ENCODE measurements at places on chromosomes 3 and 15.

DNA sequence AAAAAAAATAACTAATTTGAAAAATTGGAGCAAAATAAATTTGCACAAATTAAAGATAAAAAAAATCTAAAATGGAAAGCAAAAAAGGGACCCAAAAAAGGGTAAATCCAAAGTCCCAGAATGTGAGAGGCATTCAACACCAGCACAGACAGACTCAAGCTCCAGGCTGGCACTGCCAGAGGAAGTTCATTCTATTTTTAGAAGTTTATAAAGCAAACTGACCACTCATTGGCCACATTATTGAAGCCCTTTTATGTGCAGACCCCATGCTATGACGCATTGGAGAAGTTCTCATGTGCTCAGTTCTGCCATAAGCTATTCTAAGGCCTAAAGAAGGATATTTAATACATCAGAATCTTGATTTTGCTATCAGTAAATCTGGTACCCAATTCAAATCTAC lies 17.6 kb upstream of the BOC start:
- no peak for DNase-seq

- no peak for DNase-seq
Measured at GRCh38 chr3:118666-119065, 77.9 kb upstream of the CHL1 start.

DNA sequence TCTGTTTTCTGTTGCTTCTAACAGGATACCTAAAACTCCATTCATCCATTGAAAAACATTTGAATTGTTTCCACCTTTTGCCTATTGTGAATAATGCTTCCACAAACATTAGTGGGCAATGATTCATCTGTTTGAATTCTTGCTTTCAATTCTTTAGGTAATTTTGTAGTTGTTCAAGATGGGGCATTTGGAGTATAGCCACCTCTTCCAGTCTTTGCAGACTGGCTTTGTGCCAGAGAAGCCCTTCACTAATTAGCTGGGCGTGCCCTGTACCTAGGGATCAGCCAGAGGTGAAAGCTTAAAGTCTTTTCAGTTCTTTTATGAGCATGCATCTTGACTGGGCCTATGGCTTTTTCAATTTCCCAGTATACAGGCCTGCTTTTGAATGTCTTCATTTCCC lies 10.9 kb downstream of the RTP1 start:
- DNase-seq: no peak

DNA sequence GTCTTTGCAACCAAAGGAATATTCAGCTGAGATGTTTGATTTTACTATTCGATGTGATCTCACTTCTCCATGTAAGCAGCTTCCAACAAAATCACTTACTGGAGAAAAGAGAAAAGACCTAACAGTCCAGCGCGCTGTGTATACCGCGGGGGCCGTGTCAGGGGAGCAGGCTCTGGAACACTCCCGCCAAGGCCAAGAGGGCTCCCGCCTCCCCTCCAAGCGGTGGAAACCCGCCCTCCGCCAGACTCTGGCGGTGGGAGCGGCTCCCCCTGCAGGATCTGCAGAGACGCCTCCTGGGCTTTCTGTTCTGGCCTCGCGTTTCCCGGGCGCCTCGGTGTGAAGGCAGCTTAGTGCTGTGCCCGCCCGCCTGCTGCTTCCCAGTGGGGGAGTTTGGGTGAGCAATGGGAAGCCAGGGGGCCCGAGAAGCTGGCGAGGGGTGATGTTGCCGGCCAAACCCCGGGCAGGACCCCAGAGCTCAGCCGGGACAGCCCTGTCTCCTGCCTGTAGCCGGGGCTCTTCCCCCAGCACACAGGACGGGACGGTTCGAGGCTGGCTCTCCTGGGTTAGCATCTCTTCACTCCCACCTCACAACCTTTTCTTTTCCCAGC lies 36.3 kb downstream of the CHST14 start:
- DNase-seq: peak; percentile 70

DNA sequence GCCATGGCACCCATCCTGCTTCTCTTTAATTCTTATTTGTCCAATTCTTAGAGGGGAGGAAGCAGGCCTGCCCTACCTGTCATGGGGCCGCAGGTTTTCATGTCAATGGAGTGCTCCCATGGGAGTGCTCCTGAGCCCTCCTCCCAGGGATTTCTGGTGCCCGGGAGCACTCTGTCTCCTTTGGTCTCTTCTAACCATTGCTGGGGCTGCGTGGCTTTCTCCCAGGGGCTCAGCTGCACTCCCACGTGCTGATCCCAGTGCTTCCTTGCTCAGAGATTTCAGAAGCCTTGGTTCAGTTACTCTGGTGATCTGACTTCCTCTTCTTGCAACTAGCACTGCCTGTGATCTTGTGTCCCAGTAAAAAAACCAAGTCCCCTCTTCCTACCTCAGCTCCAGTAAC lies 68.0 kb upstream of the ARL8B start:
- DNase-seq: no peak

GRCh38 chr3:127859730-127860129 lies 37.4 kb upstream of the MGLL start:
- DNase-seq: no peak

DNA sequence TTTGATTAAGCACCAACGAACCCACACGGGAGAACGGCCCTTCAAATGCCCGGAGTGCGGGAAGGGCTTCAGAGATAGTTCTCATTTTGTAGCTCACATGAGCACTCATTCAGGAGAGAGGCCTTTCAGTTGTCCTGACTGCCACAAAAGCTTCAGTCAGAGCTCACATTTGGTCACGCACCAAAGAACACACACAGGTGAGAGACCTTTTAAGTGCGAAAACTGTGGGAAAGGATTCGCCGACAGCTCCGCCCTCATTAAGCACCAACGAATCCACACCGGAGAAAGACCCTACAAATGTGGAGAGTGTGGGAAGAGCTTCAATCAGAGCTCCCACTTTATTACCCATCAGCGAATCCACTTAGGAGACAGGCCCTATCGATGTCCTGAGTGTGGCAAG lies 8.7 kb downstream of the ZNF774 start:
- DNase-seq: no peak

GRCh38 chr15:74730619-74731316 lies 5.4 kb upstream of the CYP1A1 start:
- DNase-seq: no peak

- DNase-seq: no peak
Measured at GRCh38 chr3:158700559-158700958, 28.1 kb upstream of the LXN start.

- no peak for DNase-seq
Measured at GRCh38 chr3:141707741-141708203, 30.3 kb upstream of the RNF7 start.

GRCh38 chr15:28984421-28985315 lies 98.9 kb downstream of the APBA2 start:
- DNase-seq: peak; percentile 50

GRCh38 chr3:43995547-43996378 lies 245.9 kb upstream of the TOPAZ1 start:
- no peak for DNase-seq

DNA sequence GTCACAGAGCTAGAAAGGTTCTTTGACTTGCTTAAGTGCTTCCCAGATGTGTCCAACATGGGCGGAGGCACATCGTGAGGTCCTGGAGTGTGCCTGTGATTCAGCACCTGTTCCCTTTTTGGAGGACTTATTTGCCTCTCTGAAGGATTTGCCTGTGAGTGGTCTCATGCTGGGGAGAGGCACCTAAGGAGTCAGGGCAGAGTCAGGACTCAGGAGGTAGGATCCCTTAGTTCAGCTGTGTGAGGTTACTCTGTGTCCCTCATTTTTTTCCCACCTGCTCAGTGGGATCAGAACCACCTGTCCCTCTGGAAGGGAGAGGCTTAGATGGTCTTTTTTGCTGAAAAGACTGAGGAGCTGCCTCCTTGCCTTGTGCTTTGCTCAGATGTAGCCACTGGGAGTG lies 3.0 kb downstream of the ZNF589 start:
- DNase-seq: no peak

DNA sequence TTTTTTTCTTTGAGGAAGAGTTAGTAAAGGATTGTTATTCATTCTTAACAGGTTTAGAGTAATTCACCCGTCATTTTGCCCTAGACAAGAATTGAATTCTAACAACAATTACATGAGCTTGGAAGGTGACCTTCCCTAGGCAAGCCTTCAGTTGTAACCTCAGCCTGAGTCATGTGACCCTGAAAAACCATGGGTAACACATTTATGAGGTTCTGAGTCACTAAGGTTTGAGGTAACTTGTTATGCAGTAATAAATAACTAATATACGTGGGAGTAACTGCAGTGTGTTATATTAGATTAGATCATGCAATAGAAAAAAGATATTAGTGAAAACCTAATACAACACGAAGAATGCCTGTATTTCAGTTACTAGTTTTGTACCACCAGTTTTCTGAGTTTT lies 237.6 kb upstream of the NDN start:
- DNase-seq: no peak

DNA sequence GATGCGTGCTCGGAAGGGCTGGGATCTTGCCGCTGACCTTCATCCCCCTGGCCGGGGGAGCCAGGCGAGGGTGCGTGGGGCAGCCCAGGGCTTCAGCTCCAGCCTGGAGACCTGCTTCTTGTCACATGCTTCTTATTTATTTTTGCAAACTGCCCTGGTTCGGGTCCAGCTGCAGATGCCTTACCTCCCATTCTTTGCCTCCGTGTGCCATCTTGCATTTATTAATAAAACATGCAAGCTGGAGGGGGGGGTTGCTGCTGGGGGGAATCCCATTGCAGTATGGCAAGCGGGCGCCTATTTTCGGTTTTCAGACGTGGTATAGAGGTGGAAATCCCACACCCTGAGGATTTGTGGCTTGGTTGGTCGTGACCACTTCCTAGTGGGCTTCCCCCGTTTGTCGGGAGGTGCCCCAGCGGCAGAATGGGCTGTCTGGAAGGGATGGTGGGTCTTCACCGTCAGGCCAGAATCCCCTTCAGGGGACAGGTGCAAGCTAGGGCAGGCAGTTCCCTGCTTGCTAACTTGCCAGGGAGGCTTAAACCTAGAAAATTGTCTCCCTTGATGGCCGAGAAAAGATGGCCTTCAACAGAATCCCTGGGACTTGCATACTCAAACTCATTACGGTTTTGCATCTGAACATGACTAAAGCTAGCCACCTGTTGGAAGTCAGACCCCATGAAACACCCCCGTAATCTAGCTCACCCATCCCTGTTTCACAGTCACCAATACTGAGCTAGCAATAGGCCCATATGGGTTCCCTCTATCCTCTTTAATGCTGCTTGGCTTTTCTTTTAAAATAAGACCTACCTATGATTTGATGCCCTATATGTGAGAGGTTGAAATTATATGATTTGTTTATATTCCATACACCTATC lies 569 bp downstream of the TMEM266 start:
- DNase-seq: no peak

- no peak for DNase-seq
Measured at GRCh38 chr15:71811752-71812735, 1.7 kb downstream of the NR2E3 start.

DNA sequence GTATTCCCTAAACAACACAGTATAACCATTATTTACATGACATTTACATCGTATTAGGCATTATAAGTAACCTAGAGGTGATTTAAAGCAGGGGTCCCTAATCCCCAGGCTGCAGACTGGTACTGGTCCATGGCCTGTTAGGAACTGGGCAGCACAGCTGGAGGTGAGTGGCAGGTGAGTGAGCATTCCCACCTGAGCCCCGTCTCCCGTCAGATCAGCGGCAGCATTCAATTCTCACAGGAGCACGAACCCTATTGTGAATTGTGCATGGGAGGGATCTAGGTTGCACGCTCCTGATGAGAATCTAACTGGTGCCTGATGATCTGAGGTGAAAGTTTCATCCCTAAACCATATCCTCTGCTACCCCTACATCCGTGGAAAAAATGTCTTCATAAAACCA lies 138.2 kb downstream of the ATP10A start:
- DNase-seq: no peak

- DNase-seq: no peak
Measured at GRCh38 chr3:48467110-48467454, 20.5 kb downstream of the ATRIP start.

DNA sequence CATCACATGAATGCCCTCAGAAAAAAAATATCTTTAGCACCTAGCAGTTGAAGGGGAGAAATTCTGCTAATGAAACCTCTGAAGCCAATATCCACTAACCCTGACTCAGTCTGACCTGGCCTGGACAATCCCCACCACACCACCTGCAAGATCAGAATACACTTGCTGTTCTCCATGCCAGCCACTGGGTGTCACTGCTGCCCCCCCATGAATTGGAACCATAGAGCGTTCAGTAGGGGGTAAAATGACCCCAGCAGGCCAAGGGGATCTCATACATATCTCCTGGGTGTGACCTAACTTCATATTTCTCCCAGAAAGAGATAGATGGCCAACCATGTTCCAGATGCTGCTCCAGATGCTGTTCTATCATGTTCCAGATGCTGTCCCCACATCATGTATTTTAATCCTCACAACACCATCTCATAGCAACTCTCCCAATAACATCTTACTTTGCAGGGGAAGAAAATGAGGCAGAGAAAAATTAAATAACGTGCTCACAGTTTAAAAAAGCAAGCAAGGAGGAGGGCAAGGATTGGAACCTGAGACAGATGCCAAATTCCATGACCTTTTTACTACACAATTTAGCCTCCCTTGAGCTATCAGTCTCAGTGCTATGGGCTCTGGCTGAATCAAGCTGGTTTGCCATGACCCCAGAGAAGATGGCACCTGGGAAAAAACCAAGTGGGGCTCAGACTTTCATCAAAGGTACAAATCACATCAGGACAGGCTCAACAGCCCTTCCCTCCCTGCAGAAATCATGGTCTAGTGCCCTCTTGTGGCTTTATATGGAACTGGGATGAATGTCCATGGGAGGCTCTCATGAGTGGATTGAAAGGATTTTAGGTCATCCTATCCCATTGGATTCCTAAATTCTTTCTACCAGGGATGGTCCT lies 12.4 kb downstream of the NTRK3 start:
- DNase-seq: peak; percentile 48

- DNase-seq: no peak
Measured at GRCh38 chr3:141083226-141083625, 32.1 kb downstream of the SPSB4 start.

GRCh38 chr15:78313383-78313782 lies 14.0 kb upstream of the SKIC8 start:
- no peak for DNase-seq

DNA sequence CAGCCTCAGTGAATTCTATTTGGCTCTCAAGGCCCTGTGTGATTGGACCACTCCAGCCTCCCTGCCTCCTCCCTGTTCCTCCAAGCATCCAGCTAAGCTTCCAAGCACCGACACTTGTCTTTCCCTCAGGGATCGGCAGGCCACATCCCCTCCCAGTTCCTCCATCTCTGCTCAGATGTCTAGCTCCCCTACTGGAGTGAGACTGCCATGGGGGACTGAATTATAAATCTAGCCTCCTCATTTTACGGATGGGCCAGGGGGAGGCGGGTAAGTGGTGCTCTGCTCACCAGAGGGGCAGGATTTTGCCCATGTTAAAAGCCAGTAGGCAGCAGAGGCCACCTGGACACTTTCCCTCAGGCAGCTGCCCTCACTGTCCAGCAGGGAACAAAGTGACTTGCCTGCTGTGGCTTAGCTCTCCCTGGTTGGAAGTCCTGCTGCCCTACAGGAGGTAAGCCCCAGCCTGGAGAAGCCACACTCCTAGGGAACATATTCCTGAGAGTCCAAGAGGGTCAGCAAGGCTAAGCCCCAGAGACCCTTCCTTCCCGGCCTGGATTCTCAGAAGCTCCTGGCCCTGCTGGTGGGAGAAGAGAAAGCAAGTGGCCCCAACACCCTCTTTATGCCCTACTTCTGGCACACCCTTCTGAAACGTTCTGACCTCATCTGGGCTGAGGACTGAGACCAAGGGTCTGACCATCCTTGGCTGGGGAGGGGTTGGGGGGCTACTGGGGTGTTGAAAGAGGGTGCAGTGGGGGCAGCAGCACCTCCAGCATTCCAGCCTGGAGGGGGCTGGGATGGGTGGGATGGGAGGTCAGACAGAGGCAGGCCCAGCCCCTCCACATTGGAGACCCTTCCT lies 9.1 kb upstream of the HHATL start:
- no peak for DNase-seq

- no peak for DNase-seq
Measured at GRCh38 chr3:166444756-166445155, 607.5 kb upstream of the BCHE start.

Data from neuronal stem cell (in vitro differentiated cells).